ENCODE measurements at places on chromosomes 7 and 10.

- DNase-seq, result no peak
These were observed 143.6 kb downstream of the HBP1 start for GRCh38 chr7:107312418-107312817.

DNA sequence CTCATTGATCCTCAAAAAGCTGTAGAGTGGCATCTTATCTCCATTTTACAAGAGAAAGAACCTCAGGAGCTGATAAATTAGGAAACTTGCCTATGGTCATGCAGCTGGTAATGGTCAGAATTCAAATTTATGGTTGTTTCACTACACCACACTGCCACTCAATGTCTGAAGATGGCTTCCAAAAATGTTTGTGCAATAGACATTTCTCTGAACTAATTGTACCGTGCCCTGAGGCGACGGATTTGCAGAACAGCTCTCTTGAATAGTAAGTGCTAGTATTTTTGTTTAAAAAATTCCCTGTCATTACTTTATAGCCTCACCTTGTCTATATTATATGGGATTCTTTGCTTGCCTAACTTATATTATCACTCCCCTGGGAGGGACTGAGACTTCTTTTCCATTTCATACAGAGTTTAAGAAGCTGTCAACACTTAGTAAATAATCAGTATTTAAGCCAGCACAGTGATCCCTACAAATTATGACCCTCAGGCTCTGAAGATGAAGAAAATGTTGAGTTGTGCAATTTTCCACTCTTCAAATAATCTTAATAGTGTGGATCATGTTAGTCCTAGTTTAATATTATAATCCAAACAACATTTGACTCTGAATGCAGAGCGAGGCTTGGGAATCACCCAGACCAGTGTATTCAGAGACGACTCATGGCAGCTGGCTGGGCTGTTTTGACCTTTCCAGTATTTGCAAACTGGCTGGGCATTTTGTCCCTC lies 346.6 kb downstream of the PTEN start:
- peak; percentile 65 for DNase-seq

DNA sequence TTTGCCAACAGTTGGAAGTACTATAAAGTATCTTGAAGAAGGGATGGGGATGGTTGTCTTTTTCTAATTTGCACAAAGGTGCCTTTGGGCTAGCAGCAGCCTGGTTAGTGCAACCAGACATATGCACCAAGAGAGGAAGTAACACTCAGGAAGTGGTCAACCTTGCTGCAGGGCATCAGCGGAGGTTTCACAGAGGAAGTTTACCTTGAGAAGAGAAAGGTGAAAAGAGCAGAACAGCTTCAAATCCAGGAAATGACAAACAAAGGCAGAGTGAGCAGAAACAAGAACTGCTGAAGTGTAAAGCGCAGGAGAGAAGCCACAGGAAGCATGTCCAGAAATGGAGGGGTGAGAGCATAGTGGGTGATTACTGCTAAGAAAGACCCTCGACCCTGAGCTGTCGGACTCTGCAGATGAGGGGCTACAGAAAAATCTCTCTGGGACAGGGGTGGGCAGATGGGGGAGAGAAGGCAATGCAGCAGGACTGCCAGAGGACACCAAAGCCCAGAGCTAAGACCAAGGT lies 66.9 kb downstream of the STK17A start:
- DNase-seq, result no peak

- no peak for DNase-seq
These were observed 59.6 kb upstream of the TRIM24 start for GRCh38 chr7:138400400-138400886.

DNA sequence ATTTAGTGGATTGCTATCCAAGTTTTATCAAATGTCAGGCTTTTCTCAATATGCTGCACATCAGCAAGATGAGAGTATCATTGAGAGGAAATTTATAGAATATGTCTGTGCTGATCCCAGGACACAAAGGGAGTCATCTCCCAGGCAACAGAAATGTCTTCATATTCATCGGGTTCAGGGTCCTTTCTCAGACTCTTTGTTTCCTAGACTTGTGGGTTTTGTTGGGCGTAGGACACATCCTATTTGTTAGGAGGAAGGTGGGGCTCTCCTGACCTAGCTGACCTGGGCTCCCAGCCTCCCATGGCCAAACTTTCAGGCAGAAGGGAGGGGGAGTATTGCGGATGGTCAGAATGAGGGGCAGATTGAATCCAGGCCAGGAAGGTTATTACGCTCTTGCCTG lies 22.9 kb upstream of the NPS start:
- DNase-seq, result no peak
